ENCODE measurements at places on chromosomes 13 and 19. TPM values are rescaled to one million over a fixed set of nuclear protein-coding genes. Genes with fewer than 3 reads are reported as not detected.

Gene MLLT1
- 1.9 TPM for polyA plus RNA-seq

Gene TEX26
- not detected for polyA plus RNA-seq

Gene SCN1B
- 0.83 TPM for polyA plus RNA-seq

Gene OR7D2
- not detected for polyA plus RNA-seq

Gene PTGER1
- polyA plus RNA-seq = 0.17 TPM

Gene CD33
- polyA plus RNA-seq = 17.4 TPM

Gene SHISA2
- polyA plus RNA-seq = not detected
